ENCODE measurements at places on chromosomes 2 and 18.
A peak's percentile ranks its signal among the peaks of the same experiment; 100 is the strongest.

DNA sequence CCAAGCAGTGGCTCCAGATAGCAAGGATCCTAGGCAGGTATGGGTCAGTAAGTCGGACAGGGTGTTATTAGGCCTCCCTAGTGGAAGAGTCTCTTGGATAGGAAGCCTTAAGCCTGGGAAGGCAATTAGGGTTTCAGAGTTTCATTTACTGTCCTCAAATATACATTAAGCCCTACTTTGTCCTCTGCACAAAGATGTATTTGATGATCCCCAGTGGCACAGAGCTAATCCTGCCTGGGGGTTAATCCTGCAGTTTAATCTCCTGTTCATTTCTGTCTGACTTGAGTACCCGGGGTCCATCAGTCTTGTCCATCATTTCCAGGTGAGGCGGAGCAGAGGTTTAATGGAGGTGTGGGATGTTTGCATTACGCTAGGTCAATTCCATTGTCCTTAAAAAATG is 62.0 kb downstream of the MTCL1 start:
- no peak for DNase-seq

DNA sequence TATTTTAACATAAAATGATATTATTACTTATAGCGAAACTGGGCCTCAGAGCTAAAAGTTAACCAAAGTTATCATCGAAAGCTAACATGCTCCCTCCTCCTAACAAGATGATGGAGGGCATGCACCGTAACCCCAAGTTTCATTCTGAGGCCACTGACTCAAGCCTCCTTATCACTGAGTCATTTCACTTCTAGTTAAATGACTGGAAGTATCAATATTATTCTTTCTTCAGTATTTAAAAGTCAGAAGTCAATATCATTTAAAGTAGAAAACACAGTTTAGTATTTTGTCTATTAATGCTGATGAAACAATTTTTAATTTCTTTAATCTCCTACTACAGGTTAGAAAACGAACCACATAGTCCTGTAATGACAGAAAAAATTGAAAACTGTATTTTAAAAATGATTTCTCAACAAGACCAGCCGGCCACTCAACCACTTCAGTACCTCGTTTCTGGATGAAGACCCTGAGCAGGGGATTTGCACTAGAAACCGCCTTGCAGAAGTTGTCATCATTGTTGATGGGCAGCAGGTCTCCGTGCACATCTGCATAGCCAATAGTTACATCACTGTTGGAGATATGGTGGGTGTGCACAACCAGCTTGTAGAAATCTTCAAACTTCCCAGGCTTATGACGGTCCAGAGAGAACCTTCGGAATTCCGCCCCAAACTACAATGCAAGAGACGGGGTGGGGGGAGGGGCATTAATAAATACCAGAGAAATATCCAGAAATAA is 44.9 kb downstream of the PARD6G start:
- no peak for DNase-seq

DNA sequence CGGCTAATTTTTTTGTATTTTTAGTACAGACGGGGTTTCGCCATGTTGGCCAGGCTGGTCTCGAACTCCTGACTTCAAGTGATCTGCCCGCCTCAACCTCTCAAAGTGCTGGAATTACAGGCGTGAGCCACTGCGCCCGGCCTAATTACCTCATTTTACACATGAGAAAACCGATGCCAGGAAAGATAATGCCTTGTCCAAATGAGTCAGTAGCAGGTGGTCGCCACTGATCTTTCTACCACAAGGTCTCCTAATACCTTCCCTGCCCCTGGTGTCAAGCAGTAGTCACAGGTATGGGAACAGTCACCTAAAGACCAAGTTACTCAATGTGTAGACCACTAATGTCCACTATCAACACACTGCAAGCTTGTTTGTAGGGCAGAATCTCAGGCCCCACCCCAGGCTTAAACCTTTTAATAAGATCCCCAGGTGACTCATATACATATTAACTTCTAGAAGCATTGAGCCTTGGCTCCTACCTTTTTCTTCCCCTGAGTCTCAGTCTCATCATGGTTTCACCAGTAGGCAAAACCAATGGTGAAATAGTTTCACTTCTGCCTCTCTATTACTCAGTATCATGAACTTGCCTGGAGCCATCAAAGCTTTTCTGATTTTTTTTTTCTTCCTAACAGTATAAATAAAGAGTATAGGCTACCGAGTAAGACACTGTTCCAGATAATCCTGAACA is 6.9 kb upstream of the EPB41L5 start:
- DNase-seq: no peak

DNA sequence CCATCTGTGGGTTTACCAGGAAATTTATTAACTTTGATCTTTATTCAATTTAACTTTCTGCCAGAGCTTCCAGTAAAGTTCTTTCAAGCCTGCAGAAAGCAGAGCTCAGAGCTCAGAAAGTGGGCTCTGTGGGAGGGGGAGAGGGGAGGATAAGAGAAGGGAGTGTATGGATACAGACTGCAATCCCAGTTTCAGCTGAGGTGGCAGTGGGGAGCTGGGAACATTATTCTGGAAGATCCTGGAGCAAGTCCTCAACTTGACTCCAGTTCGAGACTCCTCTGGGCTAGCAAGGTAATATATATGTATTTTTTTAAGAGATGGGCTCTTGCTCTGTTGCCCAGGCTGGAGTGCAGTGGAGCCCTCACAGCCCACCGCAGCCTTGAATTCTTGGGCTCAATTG is 108.9 kb upstream of the NABP1 start:
- DNase-seq: no peak

DNA sequence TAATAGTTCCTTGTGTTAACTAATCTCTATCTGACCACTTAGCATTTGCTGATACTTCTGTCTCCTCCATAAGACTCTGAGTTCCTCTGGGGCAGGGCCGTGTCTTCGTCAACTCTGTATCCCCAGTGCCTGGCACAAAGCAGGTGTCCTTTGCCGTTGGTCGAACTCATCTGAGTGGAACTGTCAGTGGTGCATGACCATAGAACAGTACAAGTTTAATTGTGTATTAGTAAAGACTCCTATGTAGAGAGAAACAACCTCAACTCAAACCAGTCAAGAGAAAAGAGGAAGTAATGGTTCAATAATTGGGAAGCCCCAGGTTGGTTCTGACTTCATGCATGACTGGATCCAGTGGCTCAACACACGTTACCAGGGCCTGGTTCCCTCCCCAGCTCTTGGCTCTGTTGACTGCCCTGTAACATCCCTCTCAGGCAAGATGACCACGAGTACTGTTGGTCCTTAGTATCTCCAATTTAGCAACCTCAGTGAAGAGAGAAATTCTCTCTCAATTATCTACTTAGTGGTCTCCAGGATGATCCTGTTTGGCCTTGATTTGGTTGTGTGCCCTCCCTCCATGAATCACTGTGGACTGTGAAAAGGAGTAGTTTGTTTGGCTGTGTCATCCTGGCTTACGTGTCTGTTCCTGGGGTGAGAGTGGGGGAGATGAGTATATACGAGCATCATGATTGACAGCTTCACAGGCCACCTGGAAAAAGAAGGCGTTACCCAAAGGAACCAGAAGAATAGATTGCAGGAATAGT is 58.5 kb upstream of the MSH6 start:
- peak; percentile 18 for DNase-seq

DNA sequence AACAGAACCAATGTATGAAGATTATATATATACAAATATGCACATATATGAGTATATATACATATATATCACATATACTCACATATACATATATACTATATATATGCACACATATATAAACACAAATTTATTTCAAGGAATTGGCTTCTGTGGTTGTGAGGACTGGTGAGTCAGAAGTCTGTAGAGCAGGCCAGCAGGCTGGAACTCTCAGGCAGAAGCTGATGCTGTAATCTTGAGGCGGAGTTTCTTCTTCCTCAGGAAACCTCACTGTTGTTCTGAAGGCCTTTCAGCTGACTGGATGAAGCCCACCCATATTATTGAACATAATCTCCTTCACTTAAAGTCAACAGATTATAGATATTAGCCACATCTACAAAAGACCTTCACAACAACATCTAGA is 143.9 kb upstream of the CREB1 start:
- peak; percentile 87 for DNase-seq

DNA sequence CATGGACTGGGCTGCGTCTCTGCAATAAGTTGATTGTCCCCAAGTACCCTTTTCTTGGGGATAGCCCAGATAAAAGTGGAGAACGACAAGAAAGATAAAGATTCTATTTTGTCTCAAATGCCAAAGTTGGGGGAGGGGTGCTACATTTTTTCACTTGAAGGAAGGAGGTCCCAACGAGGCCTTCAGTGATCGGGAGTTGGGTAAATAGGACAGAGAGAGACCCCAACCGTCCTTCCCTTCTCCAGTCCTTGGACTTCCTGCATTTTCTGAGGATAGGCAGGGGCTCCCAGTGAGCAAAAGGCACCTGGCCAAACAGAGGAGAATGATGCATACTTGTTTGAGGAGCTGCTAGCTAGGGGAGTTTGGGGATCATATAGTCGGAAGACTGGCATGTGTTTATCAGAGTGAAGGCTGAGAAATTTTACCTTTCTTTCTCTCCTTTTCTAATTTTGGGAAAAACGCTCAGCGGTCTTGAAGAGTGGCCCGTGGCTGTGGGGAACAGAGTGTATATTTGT is 3.5 kb upstream of the EN1 start:
- no peak for DNase-seq

DNA sequence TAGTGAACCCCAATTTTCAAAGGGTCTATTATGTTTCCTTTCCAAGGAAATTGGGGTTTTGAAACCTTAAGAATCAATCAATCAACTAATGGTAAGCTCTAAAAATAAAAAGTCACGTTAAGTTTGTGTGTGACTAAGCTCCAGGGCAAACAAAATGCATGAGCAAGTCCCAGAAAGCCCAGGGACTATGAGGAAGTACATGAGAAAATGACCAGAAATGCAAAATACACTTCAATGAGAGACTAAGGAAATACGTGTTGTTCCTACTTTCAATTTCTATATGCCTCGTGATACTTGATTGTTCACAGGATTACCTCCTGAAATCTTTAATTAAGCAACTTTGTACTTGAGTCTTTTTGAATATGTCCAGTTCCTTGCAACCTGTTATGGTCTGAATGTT is 684.4 kb upstream of the SYT4 start:
- no peak for DNase-seq

DNA sequence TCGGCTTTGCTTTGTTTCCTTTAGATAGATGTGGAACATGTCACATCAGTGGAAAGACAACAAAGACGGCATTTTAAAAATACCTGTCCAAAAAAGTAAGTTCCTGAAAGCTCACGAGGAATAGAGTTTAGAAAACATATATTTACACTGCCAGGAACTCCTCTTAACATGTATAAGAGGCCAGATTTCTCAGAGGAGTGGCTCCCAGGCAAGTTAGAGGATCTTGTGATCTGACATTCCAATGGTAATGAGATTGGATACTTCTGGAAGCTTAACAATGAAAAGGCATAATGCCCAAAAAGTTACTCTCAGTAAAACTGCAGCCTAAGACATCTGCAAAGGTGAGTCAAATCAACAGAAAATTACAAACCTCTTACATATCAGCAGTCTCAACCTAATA is 77.1 kb downstream of the CYRIA start:
- DNase-seq: no peak

DNA sequence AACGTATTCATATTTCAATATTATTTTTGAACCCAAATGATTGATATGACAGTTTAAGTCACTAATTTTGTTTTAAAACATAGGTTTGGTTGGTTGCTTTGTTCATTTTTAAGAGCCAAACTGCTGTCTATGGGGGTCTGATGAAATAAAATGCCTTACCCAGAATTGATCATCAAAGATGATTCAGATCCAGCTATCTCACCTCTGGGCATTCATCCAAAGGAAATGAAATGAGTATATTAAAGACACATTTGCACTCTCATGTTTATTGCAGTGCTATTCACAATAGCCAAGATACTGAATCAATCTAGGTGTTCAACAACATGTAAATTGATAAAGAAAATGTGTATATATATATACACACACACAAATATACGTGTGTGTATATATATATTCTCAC is 326.9 kb upstream of the GULP1 start:
- peak; percentile 76 for DNase-seq

- DNase-seq: no peak
These were observed 10.3 kb downstream of the GALNT14 start for GRCh38 chr2:31127931-31128330.

DNA sequence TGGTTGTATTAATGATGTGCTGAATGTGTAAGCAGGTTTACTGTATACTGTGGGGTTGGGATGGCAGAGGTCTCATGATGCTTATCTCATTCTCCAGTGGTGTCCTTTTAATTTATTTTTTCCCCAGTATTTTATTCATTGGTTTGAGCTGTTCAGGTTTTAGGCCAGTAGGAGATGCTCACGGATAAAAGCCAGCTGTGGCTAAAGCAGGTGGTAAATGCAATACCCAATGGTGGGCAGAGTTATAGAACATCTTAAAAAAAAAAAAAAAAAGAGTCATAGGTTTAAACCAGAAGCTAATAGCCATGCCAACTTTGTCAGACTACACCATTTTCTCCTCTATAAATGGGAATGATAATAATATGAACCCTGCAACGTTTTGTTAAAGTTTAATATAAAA is 57.8 kb upstream of the NEUROD1 start:
- DNase-seq: peak; percentile 20

- peak; percentile 77 for DNase-seq
These were observed 108.5 kb downstream of the SOCS6 start for GRCh38 chr18:70397259-70397925.

DNA sequence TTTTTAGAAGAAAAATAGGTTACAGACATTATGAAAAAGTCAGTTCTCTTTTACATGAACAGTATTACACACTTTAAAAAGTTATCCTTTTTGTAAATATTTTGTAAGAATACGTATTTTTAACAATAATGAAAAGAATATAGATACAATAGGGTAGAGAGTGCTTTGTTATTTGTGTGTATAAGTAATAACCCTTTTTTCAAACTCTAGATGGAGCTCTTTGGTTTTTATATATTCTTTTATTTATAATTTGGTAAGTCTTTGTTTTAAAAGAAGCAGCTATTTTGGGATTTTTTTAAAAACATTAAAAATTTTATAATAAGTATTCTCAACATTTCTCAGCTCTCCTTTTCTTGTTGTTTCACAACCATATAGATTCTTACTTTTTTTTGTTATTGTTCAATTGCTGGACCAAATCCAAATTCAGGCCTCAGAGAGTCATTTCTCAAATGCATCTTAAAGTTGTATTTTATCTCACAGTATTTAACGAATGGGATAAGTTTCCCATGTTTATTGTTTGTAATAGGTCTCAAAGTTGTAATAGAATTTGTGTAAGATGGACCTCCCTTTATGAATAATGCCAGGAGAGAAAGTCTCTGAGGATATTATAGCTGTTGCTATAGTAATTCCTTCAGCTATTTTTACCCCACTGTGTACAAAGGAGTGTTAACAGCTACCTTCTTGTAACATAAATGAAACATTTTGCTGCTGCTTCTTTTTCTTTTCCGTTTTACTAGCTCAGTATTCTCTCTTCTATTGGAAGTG is 46.4 kb downstream of the ACYP2 start:
- peak; percentile 29 for DNase-seq

Measured in GM23248 (cell line).